ENCODE measurements at places on chromosomes 6 and 20.

- DNase-seq: no peak
Observed at GRCh38 chr6:25615471-25615870, 36.5 kb upstream of the SCGN start.

- no peak for DNase-seq
Observed at GRCh38 chr6:40343877-40344565, 243.1 kb downstream of the LRFN2 start.

DNA sequence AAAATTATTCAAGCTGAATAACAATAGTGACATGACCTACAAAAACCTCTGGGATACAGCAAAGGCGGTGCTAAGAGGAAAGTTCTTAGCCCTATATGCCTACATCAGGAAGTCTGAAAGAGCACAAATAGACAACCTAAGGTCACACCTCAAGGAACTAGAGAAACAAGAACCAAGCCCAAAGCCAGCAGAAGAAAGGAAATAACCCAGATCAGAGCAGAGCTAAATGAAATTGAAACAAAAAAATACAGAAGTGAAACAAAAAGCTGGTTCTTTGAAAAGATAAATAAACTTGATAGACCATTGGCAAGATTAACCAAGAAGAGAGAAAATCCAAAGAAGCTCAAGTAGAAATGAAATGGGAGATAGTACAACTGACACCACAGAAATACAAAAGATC lies 47.6 kb upstream of the NOTCH4 start:
- DNase-seq: no peak

- DNase-seq: no peak
Observed at GRCh38 chr6:83221889-83222479, 28.8 kb downstream of the RWDD2A start.

DNA sequence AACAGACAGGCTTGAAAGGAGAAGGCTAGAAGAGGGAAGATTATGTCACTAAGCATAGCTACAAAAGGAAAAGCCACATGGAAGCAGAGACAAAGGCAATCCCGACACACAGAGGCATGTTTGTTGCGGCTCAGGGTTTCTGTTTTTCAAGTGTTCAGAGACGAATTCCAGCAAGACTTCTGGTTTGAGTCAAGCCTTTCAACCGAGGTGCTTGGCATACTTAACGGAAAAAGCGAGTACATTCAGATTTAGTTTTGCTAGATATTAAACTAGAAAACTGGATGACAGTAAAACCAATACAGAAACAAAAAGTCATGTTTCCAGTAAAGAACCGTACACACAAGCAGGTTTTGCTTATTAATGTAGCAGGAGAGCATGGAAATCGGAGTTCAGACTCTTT lies 27.2 kb downstream of the MCUR1 start:
- DNase-seq: no peak

- DNase-seq: no peak
Observed at GRCh38 chr6:26545627-26546026, 7.5 kb downstream of the HMGN4 start.

DNA sequence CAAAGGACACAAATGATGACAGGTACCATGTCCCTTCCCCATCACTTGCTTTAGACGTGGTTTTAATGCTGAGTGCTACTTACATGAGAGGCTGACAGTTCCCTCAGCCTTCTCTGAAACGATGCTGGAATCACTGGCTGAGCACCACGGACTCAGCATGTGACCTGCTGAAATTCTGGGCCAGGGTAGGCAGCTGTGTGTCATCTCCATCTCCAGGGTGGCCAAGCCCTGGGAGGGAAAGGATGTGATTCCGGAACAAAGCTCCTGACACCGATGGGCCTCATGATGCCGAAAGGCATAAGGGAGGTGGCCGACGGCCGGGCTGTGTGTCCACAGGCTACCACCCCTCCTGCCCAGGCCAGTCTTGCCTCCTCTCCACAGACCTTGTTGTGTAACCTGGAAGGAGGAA lies 184.3 kb upstream of the CST7 start:
- DNase-seq: no peak

GRCh38 chr6:146315381-146316174 lies 228.1 kb upstream of the RAB32 start:
- no peak for DNase-seq

DNA sequence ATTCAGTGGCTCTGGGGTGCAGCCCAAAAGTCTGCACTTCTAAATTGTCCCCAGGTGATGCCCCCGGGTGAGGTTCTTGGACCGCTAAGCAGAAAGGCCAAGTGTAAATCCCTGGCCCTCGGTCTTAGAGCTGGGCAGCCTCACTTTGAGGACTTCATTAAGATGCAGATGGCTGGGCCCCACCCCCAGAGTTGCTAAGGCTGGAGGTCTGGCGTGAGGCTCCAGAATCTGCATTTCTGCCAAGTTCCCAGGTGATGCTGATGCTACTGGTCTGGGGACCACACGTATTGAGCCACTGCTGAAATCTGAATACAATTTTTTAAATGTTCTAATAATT lies 735 bp upstream of the SLC23A2 start:
- no peak for DNase-seq

- no peak for DNase-seq
Observed at GRCh38 chr20:21433329-21433890, 36.1 kb upstream of the NKX2-4 start.

DNA sequence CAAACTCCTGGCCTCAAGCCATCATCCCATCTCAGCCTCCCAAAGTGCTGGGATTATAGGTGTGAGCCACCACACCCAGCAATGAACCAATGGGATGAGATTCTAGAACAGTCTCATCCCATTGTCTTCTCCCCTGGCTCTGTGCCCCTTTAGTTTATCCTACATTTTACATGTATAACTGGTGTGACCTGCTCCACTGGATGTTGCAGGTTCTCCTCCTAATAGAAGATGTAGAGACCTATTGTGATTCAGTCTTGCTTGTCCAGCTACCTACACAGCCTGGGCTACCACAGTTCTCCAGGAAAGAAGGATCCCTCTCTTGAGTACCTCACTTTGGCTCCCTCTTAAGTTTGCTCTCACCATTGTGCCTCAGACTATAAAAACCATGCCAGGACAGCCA lies 2.0 kb upstream of the FKBPL start:
- no peak for DNase-seq

DNA sequence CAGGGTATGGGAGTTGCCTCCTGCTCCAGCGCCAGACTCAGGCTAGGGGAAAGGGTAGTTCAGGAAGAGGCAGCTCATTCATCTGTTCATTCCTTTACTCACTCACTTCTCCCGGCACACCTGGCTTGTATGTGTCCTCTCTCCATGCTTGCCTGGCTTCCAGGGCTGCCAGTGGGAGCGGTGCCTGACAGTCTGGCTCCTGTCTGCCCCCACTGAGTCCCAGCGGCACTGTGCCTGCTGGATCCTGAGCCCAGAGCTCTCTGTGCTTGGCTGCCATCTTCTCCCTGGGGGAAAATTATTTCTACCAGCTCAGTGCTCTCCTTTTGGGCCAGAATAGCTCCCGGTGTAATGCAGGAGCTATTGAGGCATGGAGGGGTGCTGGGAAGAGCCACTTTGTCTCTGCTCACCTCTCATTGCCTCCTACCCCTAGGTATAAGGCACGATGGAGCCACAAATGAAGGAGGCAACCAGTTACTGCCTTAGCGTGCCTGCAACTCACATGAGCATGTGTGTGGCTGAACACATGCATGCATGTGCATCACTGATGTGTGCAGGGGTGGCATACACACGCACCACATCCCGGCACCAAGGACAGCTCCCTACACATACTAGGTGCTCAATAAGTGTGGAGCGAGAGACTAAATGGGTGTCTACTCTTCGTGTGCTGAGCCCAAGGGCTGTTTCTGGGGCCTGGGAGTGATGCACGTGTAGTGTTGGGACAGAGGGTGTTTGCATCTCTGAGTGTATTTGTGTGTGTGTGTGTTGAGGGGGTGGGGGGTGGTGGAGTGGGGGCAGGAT lies 46.6 kb downstream of the CDH22 start:
- DNase-seq: no peak

DNA sequence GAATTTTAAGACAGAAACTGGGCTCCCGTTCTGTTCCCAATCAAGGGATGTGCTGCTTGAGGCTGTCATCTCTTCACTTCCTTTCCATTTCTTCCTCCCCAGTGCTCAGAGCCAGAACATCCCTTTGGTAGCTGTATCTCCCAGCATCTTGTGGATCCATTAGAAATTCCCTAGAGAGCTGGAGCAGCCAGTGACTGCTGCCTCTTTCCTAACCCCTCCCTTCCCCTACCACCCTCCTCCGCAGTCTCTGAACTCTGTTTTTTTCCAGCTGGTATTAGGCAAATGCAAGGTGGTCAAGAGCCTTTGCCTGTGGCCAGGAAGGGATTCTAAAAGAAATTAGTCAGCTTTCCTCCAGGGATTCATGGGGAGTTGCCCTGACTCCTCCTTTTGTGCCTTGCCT lies 208.0 kb downstream of the EYA2 start:
- DNase-seq: no peak

DNA sequence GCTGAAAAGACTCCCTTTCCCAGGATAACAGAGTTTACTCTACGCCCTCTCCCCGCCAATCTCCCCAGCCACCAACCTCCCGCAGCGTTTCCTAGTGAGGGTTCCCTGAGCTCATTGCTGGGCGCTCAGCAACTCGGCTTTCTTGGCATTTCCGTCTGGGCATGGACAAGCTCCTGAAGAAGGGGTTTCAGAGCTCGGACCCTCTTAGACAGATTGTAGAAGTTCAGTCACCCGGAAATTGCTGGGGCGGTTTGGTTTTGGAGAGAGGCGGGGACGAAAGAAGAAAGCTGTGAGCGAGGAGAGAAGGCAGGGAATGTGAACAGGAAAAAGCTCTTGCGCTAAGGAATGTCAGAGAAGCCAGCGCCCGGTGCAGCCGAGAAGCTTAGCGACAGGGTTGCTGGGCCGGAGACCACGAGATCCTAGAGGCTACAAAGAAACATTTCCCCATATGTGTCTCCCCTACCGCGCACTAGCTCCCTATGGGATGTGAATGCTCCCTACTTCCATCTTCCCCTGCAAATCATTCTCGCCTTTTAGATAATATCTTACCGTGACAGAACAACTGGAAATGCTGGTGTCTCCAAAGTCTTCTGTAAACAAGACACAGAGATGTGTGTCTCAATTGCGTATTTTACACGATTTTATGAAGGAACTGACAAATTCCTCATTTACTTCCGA lies 15.8 kb downstream of the POM121L2 start:
- no peak for DNase-seq
